Lung (tissue), 17 donors: ENCODE measurements at places on chromosomes 3 and 15. TPM values are rescaled to one million over a fixed set of nuclear protein-coding genes. Genes with fewer than 3 reads are reported as not detected.

ATP13A3 gene
- 58.9 TPM for polyA plus RNA-seq

KLHL25 gene
- polyA plus RNA-seq, result 3.0 TPM

TTLL13 gene
- 0.12 TPM for polyA plus RNA-seq

SPTSSB gene
- 0.08 TPM for polyA plus RNA-seq

MYO5A gene
- polyA plus RNA-seq, result 4.5 TPM

SLC51A gene
- polyA plus RNA-seq, result 7.2 TPM

RETNLB gene
- polyA plus RNA-seq, result not detected

AADACL2 gene
- polyA plus RNA-seq, result not detected

GOLGA6D gene
- polyA plus RNA-seq, result not detected

ABCF3 gene
- polyA plus RNA-seq, result 47.5 TPM

NTRK3 gene
- 0.44 TPM for polyA plus RNA-seq

ZNF639 gene
- 14.8 TPM for polyA plus RNA-seq

ISLR gene
- polyA plus RNA-seq, result 2.8 TPM

SLCO2A1 gene
- polyA plus RNA-seq, result 27.8 TPM

PLSCR4 gene
- 18.3 TPM for polyA plus RNA-seq

ZNF502 gene
- 1.8 TPM for polyA plus RNA-seq

RYR3 gene
- polyA plus RNA-seq, result 0.09 TPM

PARP9 gene
- polyA plus RNA-seq, result 57.0 TPM

EPHA6 gene
- polyA plus RNA-seq, result not detected

CCDC39 gene
- 0.59 TPM for polyA plus RNA-seq

SUSD5 gene
- 0.30 TPM for polyA plus RNA-seq

WDR93 gene
- polyA plus RNA-seq, result 0.95 TPM

REC114 gene
- polyA plus RNA-seq, result not detected

ARHGAP31 gene
- 17.5 TPM for polyA plus RNA-seq

RCCD1 gene
- polyA plus RNA-seq, result 4.8 TPM

ZDHHC19 gene
- 2.6 TPM for polyA plus RNA-seq

AGBL1 gene
- polyA plus RNA-seq, result 0.08 TPM

PLSCR5 gene
- polyA plus RNA-seq, result not detected

PLAAT1 gene
- polyA plus RNA-seq, result 0.13 TPM

C3orf70 gene
- polyA plus RNA-seq, result 0.45 TPM

LIPC gene
- 0.20 TPM for polyA plus RNA-seq

LRRN1 gene
- polyA plus RNA-seq, result 2.4 TPM
